ENCODE measurements at places on chromosomes 2 and 18.

GRCh38 chr2:55084641-55085040 lies 34.4 kb upstream of the RTN4 start:
- DNase-seq, result no peak

GRCh38 chr2:164438490-164439205 lies 182.6 kb downstream of the GRB14 start:
- no peak for DNase-seq

- DNase-seq, result no peak
These were observed 41.8 kb downstream of the CYRIA start for GRCh38 chr2:16623564-16624435.

DNA sequence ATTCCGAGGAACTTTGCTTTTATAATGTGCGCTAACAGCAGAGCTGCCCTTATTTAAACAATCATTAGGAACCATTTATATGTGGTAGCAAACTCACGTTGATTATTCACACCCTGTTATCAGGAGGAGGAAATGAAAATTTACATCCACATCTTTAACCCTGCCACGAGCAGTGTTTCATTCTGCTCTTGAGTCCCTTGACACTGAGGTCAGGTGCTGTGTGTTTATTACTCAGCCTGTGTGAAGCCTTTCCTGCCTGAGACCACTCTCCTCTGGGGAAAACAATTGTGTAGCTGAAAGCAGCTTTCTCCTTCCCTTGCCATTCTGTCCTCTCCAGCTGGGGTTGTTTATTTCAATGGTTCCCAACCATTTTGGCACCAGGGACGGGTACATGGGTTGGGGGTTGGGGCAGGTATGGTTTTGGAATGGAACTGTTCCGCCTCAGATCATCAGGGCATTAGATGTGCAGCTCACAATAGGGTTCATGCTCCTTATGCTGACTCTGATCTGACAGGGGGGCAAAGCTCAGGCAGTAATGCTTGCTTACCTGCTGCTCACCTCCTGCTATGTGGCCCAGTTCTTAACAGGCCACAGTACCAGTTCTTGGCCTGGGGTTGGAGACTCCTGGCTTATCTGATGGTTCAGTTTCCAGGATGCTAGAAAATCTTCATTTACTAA lies 651.1 kb downstream of the TDRD15 start:
- DNase-seq, result no peak

- no peak for DNase-seq
These were observed 40.6 kb upstream of the TLK1 start for GRCh38 chr2:171201271-171201670.

DNA sequence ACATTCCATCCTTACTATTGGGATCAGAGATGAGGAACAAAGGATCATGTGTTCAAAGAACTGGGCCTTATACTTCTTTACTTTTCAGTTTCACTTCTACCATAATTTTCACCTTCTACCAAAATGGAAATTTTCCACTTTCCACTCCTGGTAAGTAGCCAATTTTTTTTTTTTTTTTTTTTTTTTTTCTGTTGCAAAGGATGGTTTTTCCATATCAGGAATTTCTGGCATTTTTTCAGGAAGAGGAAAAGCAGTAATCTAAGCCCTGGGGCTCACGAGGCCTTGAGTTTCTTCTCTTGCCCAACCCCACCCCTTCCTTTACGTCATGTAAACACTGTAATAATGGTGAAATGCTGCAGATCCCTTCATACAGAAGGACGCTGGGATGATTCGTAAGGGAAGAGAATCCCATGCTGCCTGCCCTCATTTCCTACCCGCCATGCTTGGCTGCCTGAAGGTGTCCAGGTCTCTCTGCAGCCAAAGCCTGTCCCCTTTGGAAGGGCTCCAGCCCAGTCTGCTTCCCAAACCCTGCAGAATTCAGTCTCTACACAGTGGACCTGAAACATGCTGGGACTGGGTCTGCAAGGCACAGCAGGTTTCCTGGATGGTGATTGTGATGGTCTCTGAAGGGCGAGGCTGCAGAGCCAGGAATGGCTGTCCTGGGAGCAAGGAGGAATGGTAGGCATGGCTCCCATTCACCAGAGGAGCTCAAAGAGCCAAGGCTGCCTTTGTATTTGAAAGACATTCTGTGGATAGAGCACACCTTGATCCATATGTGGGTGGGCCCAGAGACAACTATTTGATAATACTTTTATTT lies 57.0 kb downstream of the EFR3B start:
- DNase-seq, result no peak

DNA sequence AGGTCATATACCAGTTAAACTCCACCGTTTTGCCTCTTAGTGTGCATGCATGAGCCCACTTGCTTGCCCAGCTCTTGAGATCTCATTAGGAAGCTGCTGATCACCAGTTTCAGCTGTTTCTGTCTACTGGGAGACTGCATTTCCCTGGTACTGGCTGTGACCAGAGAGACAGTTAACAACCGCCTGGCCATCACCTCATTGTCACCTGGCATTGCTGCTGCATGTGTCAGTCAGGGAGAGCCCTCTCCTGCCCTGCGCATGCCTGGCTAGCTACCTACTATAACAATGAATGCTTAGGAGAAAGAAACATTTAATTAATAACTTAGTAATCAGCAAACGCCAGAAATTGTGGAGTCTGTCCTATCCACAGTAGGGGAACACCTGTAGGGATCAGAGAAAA lies 265.8 kb upstream of the CYRIA start:
- DNase-seq, result no peak

DNA sequence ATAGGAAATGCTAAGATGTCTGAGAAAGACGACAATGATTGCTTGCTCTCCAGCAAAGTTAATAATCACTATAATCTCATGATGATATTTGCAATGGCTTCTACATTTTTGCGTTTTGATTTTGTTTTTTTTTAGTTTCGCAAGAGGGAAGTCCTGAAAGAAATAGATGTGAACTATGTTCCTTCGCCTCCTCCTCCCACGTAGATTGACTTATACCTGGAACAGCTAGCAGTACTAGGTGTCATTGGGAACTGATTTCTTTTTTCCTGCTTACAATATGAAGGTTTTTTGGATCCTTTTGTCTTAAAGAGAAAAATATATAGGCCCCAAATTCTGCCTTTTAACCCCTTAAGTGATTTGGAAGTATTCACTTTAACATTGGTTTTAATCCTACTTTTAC lies 26.7 kb downstream of the ITPRID2 start:
- no peak for DNase-seq

- DNase-seq, result no peak
These were observed 2.2 kb upstream of the CDH20 start for GRCh38 chr18:61331051-61331450.

DNA sequence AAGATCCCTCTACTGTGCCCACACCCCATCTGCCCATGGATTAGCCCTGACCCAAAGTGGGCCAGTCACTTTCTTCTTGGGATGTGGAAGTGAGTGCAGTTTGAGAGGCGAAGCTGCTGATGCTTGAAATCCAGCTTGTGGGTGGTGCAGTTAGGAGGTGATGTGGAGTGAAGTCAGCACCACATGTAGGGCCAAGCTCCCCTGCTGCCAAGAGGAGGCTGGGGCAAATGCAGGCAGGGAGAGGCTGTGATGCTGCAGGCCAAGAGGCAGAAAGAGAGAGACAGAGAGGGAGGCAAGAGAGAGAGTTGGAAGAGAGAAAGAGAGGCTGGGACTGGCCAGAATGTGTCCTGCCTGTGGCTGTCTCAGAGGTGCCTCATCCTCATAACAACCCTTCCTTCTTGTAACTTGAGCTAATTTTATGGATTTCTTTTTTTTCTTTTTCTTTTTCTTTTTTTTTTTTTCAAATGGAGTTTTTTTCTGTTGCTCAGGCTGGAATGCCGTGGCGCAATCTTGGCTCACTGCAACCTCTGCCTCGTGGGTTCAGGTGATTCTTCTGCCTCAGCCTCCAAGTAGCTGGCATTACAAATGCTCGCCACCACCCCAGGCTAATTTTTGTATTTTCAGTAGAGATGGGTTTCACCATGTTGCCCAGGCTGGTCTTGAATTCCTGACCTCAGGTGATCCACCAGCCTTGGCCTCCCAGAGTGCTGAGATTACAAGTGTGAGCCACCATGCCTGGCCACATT lies 35.3 kb upstream of the CAB39 start:
- no peak for DNase-seq

DNA sequence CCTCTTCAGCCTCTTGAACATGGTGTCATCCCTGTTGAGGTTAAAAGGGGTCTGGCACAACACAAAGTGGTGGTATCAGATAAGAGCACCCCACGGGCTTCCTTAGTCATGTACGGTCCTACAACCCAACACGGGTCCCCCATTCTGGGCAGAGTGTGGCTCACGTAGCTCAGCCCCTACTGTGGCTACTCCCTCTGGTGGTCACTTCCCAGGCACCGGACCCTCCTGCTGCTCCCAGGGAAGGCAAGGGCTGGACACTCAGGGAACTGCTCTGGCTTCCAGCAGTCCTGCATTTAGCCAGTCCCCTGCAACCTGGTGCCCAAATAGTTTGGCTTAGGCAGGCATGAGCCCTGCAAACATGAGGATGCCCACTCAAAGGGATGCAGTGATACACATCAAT lies 58.6 kb downstream of the GALNT14 start:
- no peak for DNase-seq

DNA sequence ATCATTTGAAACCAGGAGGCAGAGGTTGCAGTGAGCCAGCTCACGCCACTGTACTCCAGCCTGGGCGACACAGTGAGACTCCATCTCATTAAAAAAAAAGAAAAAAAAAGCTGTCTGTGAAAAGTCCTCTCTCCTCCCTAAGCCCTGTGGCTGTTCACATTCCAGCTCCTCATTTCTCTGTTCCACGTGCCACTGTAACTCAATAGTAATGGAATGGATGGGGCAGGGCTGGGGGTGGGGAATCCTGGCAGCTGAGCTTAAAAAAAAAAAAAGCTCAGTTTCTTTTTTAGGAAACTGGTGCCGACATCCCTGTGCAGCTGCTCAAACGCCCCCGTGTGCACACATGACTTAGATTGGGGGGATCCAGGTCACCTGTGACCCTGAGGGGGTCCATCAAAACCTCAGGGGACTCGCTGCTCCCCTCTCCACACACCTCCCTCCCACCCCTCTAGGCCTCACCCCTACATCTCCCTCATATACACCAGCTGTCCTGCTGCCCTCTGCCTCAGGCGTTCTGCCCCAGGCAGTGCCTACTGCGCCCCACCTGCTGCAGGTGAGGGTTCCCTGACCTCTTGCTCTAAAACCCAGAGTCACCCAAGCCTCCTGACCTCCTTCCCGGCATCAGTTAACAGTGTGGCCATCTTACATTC lies 255.4 kb downstream of the AGAP1 start:
- no peak for DNase-seq

- DNase-seq, result peak; percentile 99
These were observed 365 bp upstream of the KHK start for GRCh38 chr2:27086090-27086723.

- DNase-seq, result no peak
These were observed at the start of gene EVA1A for GRCh38 chr2:75560768-75561565. Gene EVA1A (minus strand): TSS chr2:75560939. CDS start chr2:75518140, 42,799 bp downstream.

DNA sequence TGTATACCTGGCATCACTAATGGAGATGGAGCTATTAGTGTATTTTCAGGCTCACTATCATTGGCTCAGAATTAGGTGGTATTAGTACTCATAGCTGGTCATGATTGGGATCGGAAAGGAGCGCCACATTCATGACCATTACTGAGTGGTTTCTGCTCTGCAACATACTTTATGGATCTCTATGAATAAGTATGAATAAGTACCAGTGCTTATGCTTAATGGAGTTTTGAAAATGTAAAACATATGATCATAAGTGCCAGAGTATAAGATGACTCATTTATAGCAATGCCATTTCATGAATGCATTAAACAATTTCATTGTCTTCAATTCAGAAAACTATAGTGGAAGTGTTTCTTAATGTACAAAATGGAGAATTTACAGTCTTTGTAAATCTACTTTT lies 156.7 kb downstream of the GALNT3 start:
- no peak for DNase-seq

GRCh38 chr2:201471732-201472393 lies 20.3 kb downstream of the STRADB start:
- DNase-seq, result no peak

GRCh38 chr2:119708241-119708640 lies 29.2 kb downstream of the TMEM177 start:
- no peak for DNase-seq

GRCh38 chr2:14998546-14998945 lies 366.0 kb downstream of the LRATD1 start:
- no peak for DNase-seq

GRCh38 chr2:60515721-60516226 lies 37.7 kb downstream of the BCL11A start:
- DNase-seq, result peak; percentile 57

- DNase-seq, result no peak
These were observed 964 bp upstream of the ST3GAL5 start for GRCh38 chr2:85889627-85890281.

DNA sequence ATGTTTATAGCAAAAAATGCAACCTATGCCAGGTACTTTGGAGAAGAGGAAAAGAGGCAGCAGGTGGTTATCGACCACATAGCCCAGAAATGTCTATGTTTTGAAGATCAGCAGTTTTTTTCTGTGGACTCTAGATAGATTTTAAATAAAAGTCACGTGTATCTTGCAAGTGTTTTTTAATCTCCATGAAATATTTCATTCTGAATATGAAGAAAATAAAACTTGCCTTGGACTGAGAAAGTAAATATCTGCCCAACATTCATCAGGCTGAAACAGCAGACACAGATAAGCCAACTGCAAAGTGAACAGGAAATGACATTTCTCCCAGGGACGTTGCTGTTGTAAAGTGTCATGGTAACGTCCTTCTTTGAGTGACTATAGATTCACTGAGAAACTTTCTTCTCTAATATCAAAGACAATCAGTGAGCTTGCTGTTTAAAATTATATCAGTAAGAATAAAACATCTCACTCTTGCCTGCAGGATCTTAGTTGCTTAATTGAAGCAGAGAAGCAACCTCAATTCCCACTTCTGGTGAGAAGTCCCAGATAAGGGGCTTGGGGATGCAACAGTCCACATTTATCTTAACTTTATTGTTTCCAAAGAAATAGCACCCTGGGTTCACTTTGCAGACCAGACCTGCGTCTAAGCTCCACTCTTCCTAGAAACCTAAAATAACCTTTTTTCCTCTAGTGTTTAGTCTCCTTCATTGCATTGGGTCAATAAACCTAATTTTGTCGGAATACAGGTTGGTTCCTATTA lies 6.3 kb downstream of the MYOM1 start:
- no peak for DNase-seq

DNA sequence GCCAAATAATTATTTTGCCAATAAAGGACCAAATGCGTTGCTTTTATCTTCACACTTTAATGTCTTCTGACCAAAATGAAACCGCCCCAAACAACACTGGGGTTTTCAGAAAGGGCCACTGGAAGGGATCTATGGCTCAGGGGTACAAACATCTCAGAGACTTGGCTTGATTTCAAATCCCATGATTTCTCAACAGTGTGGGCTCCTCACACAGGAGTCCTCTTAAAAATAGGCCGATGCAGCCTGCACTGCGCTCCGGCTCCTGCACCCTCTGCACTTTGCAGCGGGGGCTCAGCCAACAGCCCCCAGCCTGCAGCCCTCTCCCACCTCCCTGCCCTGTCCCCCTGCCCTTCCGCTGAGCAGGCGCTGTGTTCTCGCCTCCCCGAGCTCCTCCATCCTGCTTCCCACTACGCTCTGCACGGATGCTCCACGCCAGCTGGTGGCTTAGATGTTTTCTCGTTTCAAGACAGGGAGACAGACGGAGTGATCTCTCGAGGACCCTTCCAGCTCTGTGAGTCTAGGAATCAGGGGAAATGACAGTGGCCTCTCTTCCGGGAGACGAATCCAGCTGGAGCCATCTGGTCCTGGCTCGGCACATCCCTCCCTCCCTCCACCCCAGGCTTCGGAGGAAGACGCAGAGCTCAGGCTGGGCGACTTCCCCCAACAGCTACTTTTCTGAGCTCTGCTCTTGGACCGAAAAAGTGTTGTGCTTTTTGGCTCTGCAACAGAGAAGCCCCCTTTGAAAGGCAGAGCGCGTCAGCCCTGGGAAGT lies 71.4 kb downstream of the KCNF1 start:
- DNase-seq, result no peak

- DNase-seq, result no peak
These were observed 9.9 kb upstream of the FOSL2 start for GRCh38 chr2:28382755-28383154.
